ENCODE measurements at places on chromosomes 16 and 17.

DNA sequence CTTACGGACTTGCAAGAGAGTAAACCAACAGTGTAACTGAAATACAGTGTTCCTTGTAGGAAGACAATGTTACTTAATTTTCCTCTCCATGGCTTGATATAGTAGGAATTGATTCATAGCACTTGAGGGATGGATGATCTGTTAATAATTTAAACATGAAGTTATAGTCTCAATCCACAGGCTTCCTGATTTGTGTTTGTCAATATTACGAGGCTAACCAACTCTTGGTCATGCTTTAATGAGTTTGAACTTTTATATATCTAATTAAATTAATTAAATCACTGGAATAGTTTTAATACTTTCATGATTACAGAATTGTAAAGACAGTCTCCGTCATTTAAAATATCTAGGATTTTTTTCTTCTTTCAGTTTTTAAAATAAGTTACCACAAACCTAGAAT is 112.0 kb upstream of the HAS3 start:
- DNase-seq = no peak

- no peak for DNase-seq
These were observed 13.9 kb downstream of the PRSS27 start for GRCh38 chr16:2706085-2706484.

- DNase-seq = no peak
These were observed 1.6 kb downstream of the CHD9 start for GRCh38 chr16:53056392-53056881.

GRCh38 chr16:54027062-54027461 is 259.5 kb downstream of the IRX3 start:
- DNase-seq = no peak

DNA sequence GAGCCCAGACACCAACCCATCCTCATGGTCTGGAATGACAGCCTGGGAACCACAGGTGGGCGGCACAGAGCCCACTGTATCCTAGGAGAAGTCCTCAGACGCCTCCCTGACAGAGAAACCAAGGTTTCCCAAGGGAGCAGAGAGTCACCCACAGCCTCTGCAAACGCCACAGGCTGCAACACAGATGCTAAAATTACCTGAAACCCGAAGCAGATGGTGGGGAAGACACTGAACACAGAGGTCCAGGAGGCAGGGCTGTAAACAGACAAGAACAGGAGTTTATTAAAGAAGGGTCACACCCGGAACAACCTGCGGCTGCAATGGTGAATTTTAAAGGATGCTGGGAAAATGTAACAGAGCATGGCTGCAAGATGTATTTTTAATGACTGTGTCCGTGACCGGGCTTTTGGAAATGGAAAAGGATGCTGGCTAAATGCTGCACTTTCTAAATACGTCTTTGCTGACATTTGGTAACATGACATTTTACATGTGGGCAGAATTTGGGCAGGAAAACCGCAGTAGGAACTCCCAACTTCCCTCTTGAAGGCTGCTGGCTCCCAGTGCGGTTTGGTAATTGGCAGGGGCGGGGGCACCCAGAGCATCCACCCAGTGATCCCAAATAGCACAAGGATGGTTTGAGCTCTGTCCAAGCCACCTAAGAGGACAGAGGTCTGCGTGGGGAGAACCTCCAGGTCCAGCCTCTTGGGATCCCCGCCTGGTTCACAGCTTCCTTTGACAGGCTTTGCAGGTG is 13.1 kb downstream of the SLC38A8 start:
- DNase-seq = no peak

- DNase-seq = peak; percentile 89
These were observed 1.1 kb downstream of the SPECC1 start for GRCh38 chr17:20010099-20010863.

GRCh38 chr17:74686761-74687160 is 26.0 kb downstream of the CD300LF start:
- DNase-seq = no peak
